ENCODE measurements at places on chromosomes 16 and 17.

GRCh38 chr16:89275837-89276720, 58.6 kb downstream of the ZNF778 start:
- no peak for DNase-seq

GRCh38 chr16:62760398-62760797, 724.2 kb upstream of the CDH8 start:
- DNase-seq = no peak

DNA sequence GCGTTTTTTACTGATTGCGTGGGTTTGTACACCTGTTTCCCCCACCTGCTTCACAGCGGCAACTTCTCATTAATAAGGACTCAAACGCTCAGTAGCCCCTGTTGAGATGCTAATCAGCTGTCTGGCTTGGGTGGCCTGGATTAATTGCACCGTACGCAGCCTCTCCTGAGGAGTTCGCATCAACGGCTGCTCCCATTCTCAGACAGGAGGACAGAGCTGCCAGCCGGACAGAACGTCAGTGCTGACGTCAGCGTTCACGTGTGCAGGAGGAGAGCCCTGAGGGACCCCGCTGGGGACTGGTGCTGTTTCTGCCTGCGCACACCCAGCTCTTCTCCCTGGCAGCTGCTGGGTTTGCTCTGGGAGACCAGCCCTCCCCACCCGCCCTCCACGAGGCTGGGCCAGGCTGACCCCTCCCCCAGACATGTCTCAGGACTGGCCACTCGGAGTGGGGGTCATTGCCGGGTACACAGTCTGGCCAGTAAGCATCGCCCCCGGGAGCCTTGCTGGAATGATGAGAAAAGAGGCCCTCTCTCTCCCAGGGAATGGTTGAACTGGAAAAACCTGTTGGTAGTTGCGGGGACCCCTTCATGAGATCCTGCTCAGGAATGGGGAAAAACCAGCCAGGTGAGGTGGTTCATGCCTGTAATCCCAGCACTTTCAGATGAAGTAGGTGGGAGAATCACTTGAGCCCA, 5.7 kb upstream of the BANP start:
- no peak for DNase-seq

- no peak for DNase-seq
These were observed 184.9 kb upstream of the CACNG5 start for GRCh38 chr17:66649818-66650543.

GRCh38 chr17:31492880-31493655, 101.6 kb downstream of the RAB11FIP4 start:
- no peak for DNase-seq

GRCh38 chr17:43548689-43549379, 2.7 kb upstream of the ETV4 start:
- no peak for DNase-seq

DNA sequence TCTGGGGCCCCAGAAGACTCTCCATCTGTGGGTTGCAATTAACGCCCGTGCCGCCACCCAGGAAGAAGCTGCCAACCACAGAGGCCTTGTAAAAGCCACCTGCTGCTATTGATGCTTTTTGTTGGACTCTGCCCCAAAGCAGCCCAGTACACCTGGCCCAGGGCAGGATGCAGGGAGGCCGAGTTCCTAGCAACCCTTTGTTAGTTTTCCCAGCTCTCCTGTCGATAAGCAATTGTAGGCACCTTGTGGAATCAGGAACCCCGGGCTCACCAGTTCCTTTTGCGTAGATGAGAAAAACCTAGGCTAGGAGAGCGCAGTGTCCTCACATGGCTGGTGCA, 103.3 kb downstream of the ABCC6 start:
- DNase-seq = no peak

- no peak for DNase-seq
These were observed 3.3 kb downstream of the TELO2 start for GRCh38 chr16:1496464-1496863.

DNA sequence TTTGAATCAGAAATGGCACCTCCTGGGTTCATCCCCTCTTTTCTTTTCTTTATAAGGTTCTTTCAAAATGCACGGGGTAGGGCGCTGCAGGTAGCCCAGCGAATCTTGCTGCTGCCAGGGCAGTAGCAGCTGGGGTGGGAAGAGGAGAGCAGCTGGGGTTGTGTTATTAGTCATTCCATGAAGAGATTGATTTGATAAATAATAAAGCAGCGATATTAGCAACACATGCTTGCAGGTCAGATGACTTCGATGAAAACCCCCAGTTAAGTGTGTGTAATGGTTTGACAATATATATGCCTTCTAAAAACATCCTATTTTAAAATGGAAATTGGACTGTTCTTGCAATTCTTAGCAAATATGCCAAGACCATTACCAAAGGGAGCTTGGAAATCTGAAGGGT, 200.7 kb downstream of the CCDC182 start:
- no peak for DNase-seq

DNA sequence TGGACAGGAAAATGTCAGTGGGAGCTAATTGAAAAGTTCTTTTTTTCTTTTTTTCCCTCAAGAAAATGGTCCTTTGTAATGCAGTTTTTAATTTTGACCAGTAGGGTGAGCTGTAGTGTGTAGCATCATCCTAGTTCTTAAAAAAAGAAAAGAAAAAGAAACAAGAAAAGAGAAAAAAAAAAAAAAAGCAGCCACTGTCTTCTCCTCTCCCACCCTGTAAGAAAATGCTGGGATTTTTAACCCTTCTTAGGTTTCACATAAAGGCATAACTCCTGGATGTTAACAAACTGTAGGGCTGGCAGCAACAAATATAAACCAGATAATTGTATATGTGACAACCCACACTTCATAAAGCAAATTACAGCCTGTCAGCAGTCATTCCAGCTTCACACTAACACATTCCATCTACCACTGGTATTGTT, 78.1 kb downstream of the SKAP1 start:
- DNase-seq = peak; percentile 40

- DNase-seq = no peak
These were observed 8.9 kb upstream of the TMEM132E start for GRCh38 chr17:34570506-34570905.

- DNase-seq = no peak
These were observed 9.2 kb downstream of the DNAH17 start for GRCh38 chr17:78567991-78568390.

GRCh38 chr16:17106243-17106791, 364.4 kb downstream of the XYLT1 start:
- DNase-seq = no peak

GRCh38 chr17:49512296-49513043, 17.4 kb downstream of the NGFR start:
- peak; percentile 9 for DNase-seq

GRCh38 chr17:81067391-81067811, 32.5 kb downstream of the BAIAP2 start:
- peak; percentile 58 for DNase-seq

DNA sequence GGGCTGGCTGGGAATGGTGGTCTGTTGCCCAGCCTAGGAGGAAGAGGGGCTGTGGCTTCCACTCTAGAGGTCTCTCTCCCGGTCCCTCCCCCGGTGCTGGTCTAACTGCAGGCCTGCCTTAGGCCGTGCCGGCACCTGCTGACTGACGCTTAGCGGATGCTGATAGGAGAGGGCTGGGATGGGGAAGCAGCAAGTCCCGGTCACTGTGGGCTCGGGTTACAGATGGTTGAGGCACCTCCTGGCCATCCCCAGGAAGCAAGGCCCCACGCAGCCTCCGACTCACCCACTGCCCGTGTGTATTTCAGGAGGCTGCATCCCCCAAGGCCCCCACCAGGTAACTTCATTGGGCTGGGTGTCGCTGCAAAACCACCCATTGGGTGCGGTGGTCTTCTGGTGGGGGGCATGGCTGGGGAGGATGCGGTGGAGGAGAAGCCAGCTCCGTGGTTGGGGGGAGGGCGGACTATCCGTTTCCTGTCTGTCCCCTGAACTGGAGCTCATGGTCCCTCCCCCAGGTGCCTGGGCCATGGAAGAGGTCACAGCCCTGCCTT, 278.9 kb downstream of the SEC14L1 start:
- DNase-seq = no peak

- DNase-seq = no peak
These were observed 25.0 kb downstream of the MRC2 start for GRCh38 chr17:62652251-62653001.

GRCh38 chr16:24609740-24610415, 70.5 kb downstream of the RBBP6 start:
- DNase-seq = peak; percentile 44

GRCh38 chr16:88842806-88843205, 13.9 kb downstream of the GALNS start:
- DNase-seq = no peak

- no peak for DNase-seq
These were observed 7.1 kb downstream of the ECI1 start for GRCh38 chr16:2244301-2244700.

GRCh38 chr17:57927048-57927723, 28.0 kb downstream of the CUEDC1 start:
- DNase-seq = no peak

GRCh38 chr17:76924345-76925342, 56.4 kb downstream of the MGAT5B start:
- no peak for DNase-seq

GRCh38 chr17:61491981-61492380, 39.8 kb downstream of the TBX4 start:
- DNase-seq = no peak

DNA sequence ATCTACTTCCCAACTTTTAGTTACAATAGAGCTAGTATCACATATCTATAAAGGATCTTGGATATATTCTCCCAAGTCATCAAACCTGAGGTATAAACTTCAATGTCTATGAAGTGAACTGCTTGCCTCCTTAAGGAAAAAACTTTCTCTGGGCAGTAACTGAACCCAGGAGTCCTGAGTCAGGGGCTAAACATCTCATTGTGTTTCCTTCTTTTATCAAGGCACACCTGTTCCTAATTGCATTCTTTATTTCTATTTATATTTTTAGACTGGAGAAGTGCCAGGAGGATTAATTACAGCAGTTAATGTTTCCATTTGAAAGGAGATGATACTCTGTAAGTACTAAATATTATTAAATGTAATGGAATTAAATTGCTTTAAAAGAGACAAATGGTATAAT, 98.6 kb downstream of the CDH8 start:
- DNase-seq = no peak

DNA sequence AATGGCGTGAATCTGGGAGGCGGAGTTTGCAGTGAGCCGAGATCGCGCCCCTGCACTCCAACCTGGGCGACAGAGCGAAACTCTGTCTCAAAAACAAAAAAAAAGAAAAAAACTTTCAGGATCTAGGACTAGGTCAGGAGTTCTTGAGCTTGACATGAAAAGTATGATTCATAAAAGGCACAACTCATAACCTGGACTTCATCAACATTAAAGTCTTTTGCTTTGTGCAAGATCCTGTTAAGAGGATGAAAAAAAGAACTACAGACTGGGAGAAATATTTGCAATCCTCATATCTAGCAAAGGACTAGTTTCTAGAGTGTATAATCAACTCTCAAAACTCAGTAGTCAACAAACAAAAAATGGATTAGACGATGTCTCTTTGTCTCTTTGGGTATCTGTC, 40.0 kb downstream of the TBC1D16 start:
- no peak for DNase-seq

GRCh38 chr16:46859719-46860152, 24.4 kb upstream of the GPT2 start:
- DNase-seq = no peak

DNA sequence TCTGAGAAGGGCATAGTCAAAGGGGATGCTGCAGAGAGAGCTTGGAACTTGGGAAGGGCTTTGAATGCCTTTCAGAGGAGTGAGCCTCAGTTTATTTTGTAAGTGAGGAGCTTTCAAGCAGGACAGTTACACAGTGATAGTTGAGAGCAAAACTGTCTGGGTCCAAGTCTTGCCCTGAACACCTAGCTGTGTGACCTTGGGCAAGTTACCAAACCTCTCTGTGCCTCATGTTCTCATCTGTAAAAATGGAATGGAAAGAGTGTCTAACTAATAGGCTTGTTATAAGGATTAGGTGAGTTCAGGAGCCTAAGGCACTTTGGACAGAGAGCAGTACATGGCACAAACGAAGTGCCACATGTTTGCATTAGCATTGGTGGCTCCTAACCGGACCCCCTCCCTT, 27.0 kb upstream of the TAC4 start:
- DNase-seq = no peak

DNA sequence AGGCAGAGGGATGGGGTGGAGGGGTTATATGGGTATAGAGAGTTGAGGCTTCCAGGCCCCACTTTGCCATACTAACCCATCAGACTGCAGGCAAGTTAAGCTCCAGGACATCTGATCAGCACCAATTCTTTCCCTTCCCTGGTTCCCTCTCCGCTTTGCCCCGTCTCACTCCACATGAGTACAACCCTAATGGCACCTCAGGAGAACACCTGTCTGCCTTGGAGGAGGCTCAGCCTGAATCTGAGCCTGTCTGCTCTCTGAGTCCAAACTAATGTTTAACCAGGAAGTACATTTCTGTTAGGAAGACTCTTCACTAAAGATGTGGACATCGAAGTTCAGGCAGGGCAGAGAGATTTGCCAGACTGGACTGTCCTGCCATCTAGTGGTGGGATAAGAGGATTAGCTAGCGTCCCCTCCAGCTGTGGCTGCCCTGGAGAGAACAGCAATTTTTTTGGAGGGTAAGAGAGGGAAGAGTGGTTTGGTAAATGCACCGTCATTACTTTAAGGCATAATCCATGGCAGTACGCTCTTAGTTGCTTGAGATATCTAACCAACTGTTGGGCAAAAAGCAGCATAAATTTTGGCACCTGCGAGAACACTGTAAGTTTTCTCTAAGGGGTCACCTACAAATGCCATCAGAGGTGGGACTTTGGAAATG, 29.2 kb upstream of the LRRC75A start:
- peak; percentile 90 for DNase-seq

GRCh38 chr17:81500047-81500446, 12.6 kb downstream of the ACTG1 start:
- no peak for DNase-seq

- no peak for DNase-seq
These were observed 635 bp downstream of the WNK4 start for GRCh38 chr17:42780851-42781638.

DNA sequence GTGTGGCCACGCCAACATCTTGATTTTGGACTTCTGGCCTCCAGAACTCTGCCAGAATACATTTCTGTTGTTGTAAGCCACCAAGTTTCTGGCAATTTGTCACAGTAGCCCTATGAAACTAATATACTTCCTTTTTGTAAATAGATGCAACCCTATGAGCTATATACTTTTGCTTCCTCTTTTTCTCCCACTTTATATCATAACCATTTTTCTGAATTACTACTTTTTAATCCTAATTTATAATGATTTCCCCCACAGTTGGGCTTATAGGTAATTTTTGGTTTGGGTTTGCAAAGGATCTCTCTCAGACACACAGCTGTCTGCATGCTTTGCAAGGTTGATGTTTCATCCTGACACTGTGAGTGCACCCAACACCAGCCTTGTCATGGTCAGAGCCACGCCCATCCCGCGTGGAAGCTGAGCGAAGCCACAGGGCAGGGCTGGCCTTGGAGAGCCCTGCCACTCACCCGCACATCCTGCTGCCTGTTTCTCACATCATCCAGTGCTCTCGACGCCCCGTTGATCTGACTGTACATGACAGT, 5.8 kb downstream of the TRIM25 start:
- DNase-seq = no peak

GRCh38 chr17:6555331-6556120, 829 bp downstream of the PITPNM3 start:
- peak; percentile 48 for DNase-seq

GRCh38 chr17:81115749-81116464, 49.4 kb upstream of the PVALEF start:
- no peak for DNase-seq

Measured in muscle of back (tissue), 13 donors.